ENCODE measurements at places on chromosomes 3 and 15. TPM values are rescaled to one million over a fixed set of nuclear protein-coding genes. Genes with fewer than 3 reads are reported as not detected.

UTS2B gene
- 0.81 TPM for polyA plus RNA-seq

RTP4 gene
- not detected for polyA plus RNA-seq

KLF15 gene
- polyA plus RNA-seq = 0.75 TPM

SIDT1 gene
- 0.32 TPM for polyA plus RNA-seq

SLC9A9 gene
- polyA plus RNA-seq = 2.1 TPM

GOLGA6L7 gene
- 0.52 TPM for polyA plus RNA-seq

AVEN gene
- 31.7 TPM for polyA plus RNA-seq

GAP43 gene
- polyA plus RNA-seq = 5.7 TPM

NMB gene
- 5.9 TPM for polyA plus RNA-seq

ALS2CL gene
- 10.8 TPM for polyA plus RNA-seq

ADAMTSL3 gene
- polyA plus RNA-seq = 0.83 TPM

EOMES gene
- not detected for polyA plus RNA-seq

ZNF502 gene
- 1.9 TPM for polyA plus RNA-seq
